ENCODE measurements at places on chromosomes 12 and 14.

DNA sequence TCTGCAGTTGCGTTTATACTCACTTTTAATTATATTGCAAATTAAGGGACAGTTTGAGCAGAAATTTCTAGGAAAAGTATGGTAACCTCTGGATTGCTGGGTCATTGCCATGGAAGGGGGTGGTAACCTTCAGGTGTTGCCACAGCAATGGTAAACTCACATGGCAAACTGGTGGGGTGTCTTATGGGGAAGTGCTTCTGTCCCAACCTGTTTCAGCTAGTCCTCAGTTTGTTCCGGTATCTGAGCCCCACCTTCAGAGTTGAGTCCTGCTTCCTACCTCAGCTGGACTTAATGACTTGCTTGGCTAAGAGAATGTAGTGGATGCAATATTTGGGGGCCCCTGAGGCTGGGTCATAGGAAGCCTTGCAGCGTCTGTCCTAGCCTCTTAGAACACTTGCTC, 7.3 kb upstream of the CLMN start:
- no peak for DNase-seq
- H3K27me3 ChIP-seq = no peaks in the 10 kb centered on the region
- no peaks in the 10 kb centered on the region for H3K36me3 ChIP-seq
- no peak overlapping the region for H3K27ac ChIP-seq
- no peak overlapping the region for H3K4me3 ChIP-seq
- no peaks in the 10 kb centered on the region for H3K4me1 ChIP-seq

- H3K27me3 ChIP-seq = no peaks in the 10 kb centered on the region
- no peaks in the 10 kb centered on the region for H3K36me3 ChIP-seq
- H3K27ac ChIP-seq = no peak overlapping the region
- DNase-seq = no peak
- H3K4me3 ChIP-seq = no peak overlapping the region
These were observed 363.8 kb upstream of the TMEM132C start for GRCh38 chr12:127903146-127903545.

DNA sequence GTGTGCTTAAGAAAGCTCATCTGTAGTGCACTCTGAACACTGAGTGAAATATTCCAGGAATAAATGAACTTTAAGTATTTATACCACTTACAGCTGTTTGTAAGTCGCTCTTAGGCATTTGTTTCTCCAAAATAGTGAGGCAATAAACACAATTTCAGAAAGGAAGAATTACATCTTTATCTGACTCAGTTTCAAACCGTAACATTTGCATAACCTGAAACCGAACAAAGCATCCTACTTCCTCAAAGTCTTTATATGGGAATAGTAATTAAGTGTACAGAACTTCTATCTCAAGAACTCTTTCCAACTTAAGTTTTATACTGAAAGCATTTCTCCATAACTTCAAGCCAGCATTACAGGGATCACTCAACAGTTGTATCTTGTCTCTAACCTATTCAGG, 58.4 kb downstream of the SOX5 start:
- no peaks in the 10 kb centered on the region for H3K36me3 ChIP-seq
- no peak overlapping the region for H3K27ac ChIP-seq
- no peaks in the 10 kb centered on the region for H3K27me3 ChIP-seq
- DNase-seq = no peak
- H3K4me3 ChIP-seq = no peak overlapping the region

GRCh38 chr14:52992236-52992870, 41.5 kb upstream of the FERMT2 start:
- DNase-seq = no peak
- H3K4me1 ChIP-seq = no peaks in the 10 kb centered on the region
- H3K36me3 ChIP-seq = no peaks in the 10 kb centered on the region
- H3K4me3 ChIP-seq = no peak overlapping the region
- no peak overlapping the region for H3K27ac ChIP-seq

DNA sequence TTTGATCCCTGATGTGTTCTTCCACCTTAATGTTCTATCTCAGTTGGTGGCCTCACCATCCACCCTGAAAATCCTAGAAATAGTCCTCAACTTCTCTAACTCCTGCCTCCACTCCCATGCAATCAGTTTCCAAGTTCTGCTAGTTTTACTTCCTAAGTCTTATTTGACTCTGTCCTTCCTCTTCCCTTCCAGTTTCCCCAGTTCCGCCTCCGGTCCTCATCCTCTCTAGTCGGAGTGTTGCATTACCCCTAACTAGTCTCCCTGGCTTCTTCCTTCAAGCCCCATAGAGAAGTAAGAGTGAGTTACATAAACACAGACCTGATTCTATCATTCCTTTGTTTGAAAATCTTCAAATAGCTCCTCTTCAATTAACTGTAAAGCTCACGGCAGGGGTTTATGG, 236.5 kb downstream of the GXYLT1 start:
- H3K27ac ChIP-seq = no peak overlapping the region
- H3K4me3 ChIP-seq = no peak overlapping the region
- H3K4me1 ChIP-seq = no peaks in the 10 kb centered on the region
- DNase-seq = no peak

DNA sequence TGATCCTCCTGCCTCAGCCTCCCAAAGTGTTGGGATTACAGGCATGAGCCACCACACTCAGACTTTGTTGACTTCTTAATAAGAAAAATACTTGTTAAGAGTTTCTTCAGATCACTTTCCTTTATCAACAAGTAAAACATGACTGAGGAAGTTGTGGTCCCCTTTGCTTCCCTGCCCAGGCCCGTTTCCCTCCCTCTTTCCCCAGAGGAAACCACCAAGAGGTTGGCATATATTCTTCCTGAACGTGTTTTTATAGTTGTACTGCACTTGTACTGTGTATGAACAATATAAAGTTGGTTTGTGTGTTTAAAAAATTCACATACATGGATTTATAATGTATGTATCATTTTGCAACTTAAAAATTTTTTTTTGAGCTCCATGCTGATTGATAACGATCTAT, 28.4 kb downstream of the PTPN11 start:
- H3K4me1 ChIP-seq = no peaks in the 10 kb centered on the region
- H3K27ac ChIP-seq = no peak overlapping the region
- DNase-seq = no peak
- H3K27me3 ChIP-seq = no peaks in the 10 kb centered on the region
- no peak overlapping the region for H3K4me3 ChIP-seq
- H3K36me3 ChIP-seq = peaks cover 15% of the 10 kb centered on the region

DNA sequence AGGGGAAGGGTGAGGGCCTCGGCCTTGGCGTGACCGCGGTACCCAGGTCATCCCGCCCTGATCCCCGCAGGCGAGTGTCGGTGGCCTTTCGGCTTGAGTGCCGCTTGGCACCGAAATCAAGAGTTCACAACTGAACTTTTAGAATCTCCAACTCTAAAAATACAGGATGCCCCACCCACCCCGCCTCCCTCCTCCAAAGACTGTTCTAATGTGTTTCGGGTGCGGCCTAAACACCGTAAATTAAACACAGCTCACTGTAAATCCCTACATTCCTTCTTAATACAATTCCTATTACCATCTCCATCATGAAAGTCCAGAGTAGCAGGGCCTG, 11.4 kb downstream of the SCNN1A start:
- DNase-seq = no peak
- peaks cover 27% of the 10 kb centered on the region for H3K36me3 ChIP-seq
- peak overlapping the region; percentile 99 for H3K27ac ChIP-seq
- no peaks in the 10 kb centered on the region for H3K27me3 ChIP-seq
- H3K4me3 ChIP-seq = peak overlapping the region; percentile 72

- H3K4me1 ChIP-seq = no peaks in the 10 kb centered on the region
- H3K27me3 ChIP-seq = no peaks in the 10 kb centered on the region
- DNase-seq = peak; percentile 8
- no peaks in the 10 kb centered on the region for H3K36me3 ChIP-seq
These were observed 448.5 kb downstream of the TMEM121 start for GRCh38 chr14:105974902-105975301.

- no peak overlapping the region for H3K4me3 ChIP-seq
- H3K27ac ChIP-seq = no peak overlapping the region
- no peaks in the 10 kb centered on the region for H3K36me3 ChIP-seq
- H3K27me3 ChIP-seq = no peaks in the 10 kb centered on the region
These were observed 40.0 kb upstream of the DAAM1 start for GRCh38 chr14:59148334-59148900.

DNA sequence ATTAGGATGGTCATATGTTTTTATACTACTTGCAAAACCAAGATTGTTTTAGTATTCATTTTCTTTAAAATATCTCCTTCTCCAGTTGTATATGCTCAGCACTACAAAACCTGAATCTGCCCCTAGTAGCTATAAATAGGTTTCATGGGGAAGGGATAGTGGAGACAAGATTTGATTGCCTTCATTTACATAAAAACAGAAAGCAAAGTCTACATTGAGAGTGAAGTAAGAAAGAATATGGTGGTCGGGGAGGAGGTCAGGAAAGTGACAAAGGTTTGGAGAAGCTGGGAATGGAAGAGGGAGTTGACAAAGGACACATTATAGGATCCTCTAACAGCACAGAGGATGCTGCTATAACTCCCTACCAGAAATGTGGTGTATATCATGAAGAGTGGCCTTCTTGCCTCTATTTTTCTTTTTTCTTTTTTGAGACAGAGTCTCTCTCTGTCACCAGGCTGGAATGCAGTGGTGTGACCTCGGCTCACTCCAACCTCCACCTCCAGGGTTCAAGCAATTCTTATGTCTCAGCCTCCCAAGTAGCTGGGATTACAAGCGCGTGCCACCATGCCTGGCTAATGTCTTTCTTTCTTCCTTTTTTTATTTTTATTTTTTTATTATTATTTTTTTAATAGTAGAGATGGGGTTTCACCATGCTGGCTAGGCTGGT, 6.6 kb upstream of the LRP6 start:
- no peaks in the 10 kb centered on the region for H3K36me3 ChIP-seq
- peaks cover 9% of the 10 kb centered on the region for H3K4me1 ChIP-seq
- no peak overlapping the region for H3K27ac ChIP-seq
- H3K4me3 ChIP-seq = no peak overlapping the region

- H3K27ac ChIP-seq = no peak overlapping the region
- no peak for DNase-seq
- H3K4me1 ChIP-seq = no peaks in the 10 kb centered on the region
- no peak overlapping the region for H3K4me3 ChIP-seq
- H3K36me3 ChIP-seq = peaks cover 13% of the 10 kb centered on the region
These were observed 8.9 kb downstream of the GTF2A1 start for GRCh38 chr14:81211844-81212243.

DNA sequence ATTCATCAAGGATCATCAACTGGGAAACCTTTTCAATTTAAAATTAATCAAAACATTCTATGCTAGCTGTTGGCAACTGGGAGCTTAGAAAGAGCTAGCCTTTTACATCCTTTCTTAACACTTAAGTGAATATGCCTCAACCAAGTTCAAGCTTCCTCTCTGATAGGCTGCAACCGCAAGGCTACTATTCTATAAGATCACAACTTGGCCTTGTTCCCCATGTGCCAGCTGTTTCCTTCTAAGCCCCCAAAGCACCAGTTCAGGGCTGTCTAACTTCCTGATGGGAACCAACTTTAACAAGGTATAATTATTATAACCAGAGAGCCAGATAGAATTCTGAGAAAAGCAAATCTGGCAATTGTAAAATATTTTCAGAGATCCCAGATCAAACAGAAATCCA, 37.0 kb downstream of the KCNC2 start:
- H3K27me3 ChIP-seq = no peaks in the 10 kb centered on the region
- H3K4me1 ChIP-seq = peaks cover 5% of the 10 kb centered on the region
- DNase-seq = no peak
- H3K36me3 ChIP-seq = no peaks in the 10 kb centered on the region
- no peak overlapping the region for H3K27ac ChIP-seq

DNA sequence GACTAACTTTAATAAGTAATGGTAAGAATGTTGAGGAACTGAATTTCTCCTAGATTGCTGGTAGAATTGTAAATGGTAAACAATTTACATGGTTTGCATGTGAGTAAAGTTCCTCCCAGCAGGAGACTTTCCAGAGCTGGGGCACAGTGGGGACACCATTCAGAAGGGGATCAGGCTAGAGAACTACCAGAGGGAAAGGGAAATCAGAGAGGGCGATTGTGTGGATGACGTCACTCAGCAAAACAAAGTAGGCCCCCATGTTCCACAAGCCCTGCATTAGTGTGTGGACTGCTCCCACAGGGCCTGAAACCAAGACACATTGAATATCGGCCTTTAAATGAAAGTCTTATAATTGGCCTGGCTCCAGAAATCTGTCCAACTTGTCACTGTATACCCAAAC, 9.5 kb downstream of the RNASE11 start:
- H3K4me1 ChIP-seq = no peaks in the 10 kb centered on the region
- H3K36me3 ChIP-seq = no peaks in the 10 kb centered on the region
- no peak overlapping the region for H3K27ac ChIP-seq
- no peak for DNase-seq

GRCh38 chr14:39217214-39217879, 16.4 kb upstream of the MIA2 start:
- peak; percentile 79 for DNase-seq
- peak overlapping the region; percentile 80 for H3K27ac ChIP-seq
- H3K4me3 ChIP-seq = peak overlapping the region; percentile 50
- no peaks in the 10 kb centered on the region for H3K36me3 ChIP-seq

DNA sequence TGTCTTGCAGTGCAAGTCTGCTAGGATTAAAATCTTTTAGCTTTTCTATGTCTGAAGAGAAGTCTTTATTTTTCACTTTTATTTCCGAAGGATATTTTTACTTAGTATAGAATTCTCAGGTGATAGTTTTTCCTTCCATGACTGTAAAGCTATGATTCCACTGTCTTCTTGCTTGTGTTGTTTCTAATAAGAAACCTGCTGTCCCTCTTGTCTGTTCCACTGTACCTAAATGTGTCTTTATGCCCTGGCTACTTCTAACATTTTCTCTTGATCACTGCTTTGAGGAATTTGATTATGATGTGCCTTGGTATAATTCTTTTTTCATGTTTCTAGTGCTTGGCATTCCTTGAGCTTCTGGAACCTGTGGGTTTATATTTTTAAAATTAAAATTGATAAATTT, 228.7 kb downstream of the CACNA1C start:
- H3K4me1 ChIP-seq = no peaks in the 10 kb centered on the region
- H3K36me3 ChIP-seq = no peaks in the 10 kb centered on the region
- H3K27ac ChIP-seq = no peak overlapping the region
- no peak overlapping the region for H3K4me3 ChIP-seq
- no peak for DNase-seq

- no peaks in the 10 kb centered on the region for H3K4me1 ChIP-seq
- H3K27me3 ChIP-seq = no peaks in the 10 kb centered on the region
- DNase-seq = no peak
- no peak overlapping the region for H3K27ac ChIP-seq
- no peak overlapping the region for H3K4me3 ChIP-seq
These were observed 79.7 kb upstream of the RAP1B start for GRCh38 chr12:68530965-68531364.

DNA sequence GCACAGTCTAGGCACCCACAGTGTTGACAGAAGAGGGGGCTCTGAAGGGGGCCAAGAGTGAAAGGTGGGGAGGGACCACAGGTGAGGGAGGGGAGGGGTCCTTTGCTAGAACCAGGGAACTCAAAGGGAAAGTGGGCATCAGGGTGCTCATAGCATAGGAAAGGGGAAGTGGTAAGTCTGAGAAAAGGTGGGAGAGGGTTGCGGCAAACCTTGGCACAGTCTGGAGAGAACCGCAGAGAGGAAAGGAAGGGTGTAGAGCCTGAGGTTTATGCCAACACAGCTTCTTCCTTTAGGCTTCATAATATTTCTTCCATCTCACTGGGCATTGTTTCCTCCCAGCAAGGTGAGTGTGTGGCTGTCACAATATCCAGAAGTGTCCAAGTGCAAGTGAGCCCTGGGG, 11.5 kb upstream of the PLEK2 start:
- no peak overlapping the region for H3K27ac ChIP-seq
- peaks cover 37% of the 10 kb centered on the region for H3K4me1 ChIP-seq
- H3K27me3 ChIP-seq = no peaks in the 10 kb centered on the region
- no peak for DNase-seq

- H3K27ac ChIP-seq = no peak overlapping the region
- H3K4me1 ChIP-seq = no peaks in the 10 kb centered on the region
- H3K4me3 ChIP-seq = no peak overlapping the region
- no peaks in the 10 kb centered on the region for H3K27me3 ChIP-seq
- H3K36me3 ChIP-seq = no peaks in the 10 kb centered on the region
- no peak for DNase-seq
These were observed 269.0 kb downstream of the KCNH5 start for GRCh38 chr14:62776300-62776699.

Data from HCT116 (cell line).